ENCODE measurements at places on chromosomes 12 and 14.

DNA sequence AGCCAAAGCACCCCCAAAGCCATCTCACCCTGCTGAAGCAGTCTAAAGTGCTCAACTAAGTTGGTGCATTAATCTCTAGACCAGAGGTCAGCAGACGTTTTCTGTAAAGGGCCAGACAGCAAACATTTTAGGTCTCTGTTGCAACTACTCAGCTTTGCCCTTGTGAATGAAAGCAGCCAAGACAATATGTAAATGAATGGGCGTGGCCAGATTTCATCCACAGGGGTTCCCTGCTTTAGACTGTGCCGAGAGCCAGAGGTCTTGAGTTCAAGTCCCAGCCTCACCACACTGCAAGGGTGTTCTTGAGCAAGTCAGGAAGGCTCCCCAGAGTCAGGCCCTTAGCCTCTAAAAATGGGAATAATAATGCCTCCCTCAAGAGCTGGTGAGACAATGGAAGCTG lies 166.2 kb downstream of the CHST11 start:
- DNase-seq, result no peak

DNA sequence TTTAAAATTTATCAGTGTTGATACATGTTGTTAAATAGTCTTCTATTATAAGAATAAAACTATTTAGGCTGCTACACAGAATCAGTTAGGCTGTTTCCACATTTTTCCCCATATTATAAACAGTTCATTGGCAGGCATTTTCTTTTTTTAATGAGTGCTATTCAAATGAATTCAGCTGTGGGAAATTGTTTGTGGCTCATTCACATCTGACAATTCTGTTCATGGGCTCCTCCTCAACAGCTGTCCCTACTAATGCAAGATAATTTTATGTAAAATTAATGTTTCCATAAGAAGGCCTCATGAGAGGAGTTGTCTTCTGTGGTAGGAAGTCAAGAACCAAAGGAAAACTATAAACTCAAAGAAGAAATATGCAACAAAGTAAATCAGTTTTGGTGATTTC lies 218.0 kb downstream of the PPFIA2 start:
- no peak for DNase-seq

DNA sequence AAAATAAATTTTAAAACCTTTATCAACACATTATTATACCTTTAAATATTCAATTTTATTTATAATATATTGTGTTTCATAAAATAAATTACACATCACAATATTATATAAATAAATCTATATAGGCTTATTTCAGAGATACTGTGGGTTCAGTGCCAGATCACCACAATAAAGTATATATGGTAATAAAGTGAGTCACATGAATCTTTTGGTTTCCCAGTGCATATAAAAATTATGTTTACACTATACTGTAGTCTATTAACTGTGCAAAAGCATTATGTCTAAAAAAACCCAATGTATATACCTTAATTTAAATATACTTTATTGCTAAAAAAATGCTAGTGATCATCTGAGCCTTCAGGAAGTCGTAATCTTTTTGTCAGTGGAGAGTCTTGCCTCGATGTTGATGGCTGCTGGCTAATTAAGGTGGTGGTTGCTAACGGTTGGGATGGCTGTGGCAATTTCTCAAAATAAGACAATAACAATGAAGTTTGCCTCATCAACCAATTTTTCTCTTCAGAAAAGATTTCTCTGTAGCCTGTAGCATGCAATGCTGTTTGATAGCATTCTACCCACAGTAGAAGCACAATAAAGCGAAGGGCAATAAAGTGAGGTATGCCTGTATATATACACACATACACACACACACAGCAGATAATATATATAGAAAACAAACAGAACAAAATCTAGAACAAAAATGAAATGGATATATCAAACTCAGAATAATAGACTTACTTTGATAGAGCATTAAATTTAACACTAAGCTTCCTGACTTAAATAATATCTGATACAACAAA lies 32.4 kb downstream of the CCDC59 start:
- no peak for DNase-seq

DNA sequence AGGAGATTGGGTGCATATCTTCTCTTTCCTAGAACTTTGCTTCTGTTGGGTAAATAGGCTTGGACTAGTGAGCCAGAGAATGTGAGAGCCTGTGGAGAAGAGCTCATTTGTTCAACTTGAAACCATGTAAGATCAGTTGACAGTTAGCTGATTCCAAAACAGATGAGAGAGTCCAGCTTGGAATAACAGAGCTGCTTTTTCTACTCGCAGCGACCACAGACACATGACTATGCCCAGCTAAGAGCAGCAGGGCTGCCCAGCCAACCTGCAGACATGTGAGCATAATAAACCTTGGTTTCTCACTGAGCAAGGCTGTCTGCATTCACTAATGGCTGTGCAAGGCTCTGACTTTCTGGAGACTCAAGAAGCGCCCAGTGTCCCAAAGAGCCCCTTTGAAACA lies 209.2 kb downstream of the C12orf75 start:
- DNase-seq, result no peak

DNA sequence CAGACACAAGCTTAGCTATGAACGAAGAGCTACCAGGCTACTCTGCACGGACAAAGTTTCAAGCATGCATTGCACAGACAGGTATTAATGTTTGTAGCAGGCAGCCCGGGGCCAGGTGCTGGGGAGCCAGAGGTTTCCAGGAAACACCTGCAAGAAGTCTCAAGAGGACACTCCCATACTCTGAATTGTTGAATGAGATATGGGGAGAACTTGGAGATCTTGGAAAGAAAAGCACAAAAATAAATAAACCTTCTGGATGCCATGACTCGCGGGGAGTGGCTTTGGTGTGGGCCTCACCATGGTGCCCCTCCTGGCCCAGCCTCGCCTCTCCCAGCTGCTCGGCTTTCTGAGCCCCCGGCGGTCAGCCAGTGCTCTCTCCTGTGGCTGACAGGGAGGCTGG lies 186.8 kb downstream of the TTC7B start:
- no peak for DNase-seq

DNA sequence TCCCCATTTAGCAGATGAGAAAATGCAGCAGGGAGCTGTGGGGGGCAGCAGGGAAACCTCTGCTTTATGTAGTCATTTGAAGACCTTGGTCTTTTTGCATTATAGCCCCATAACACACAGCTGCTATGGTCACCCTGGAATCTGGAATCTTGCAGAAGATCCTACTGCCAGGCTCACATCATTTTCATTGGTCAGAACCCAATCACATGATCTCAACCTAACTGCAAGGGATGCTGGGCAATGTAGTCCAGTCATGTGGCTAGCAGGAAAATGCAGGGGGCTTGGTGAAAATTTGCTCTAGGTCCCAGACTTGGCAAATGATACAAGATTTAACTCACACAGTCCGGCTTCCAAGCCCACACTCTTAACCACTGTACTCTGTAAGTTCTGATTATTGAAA lies 1028.7 kb downstream of the AACS start:
- no peak for DNase-seq

DNA sequence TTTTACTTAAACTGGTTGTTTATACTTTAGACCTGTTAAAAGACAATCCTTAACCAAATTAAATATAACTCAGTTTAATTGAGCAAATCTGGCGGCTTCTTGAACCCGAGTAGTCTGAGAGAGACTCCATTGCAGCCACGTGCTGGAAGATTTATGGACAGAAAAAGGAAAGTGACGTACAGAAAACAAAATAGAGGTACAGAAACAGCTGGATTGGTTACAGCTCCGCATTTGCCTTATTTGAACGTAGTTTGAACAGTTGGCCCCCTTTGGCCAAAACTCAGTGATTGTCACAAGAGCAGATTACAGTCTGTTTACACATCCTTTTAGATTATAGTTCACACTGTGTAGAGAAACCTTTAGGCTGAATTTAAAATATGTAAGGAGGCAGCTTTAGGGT lies 155.9 kb downstream of the RAD51B start:
- no peak for DNase-seq

- DNase-seq, result no peak
These were observed 32.6 kb upstream of the NTF3 start for GRCh38 chr12:5399266-5399665.
